ENCODE measurements at places on chromosomes 12 and 14. TPM values are rescaled to one million over a fixed set of nuclear protein-coding genes. Genes with fewer than 3 reads are reported as not detected.

DNA sequence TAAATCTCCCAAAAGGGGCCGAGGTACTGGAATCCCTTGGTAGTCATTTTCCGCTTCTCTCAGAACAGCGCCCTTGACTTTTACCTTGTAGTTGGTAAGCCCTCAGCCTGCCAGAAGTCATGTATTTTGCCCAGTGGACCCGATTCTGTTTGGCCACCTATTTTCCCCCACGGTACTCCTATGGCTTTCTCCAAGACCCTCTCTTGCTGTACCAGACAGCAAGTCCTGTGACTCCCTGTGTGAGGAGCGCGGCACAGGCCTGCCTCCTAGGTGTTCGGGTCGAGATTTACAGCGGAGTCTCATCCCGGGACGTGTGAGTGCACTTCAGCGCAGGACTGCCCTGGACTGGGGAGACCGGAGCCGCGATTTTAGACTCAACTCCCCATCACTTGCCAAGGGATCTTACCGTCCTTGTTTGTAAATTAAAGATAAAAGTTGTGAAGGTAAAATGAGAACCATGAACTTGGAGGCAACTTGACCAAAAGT lies 1.1 kb upstream of the MBD6 start:
- peak; percentile 88 for DNase-seq

DNA sequence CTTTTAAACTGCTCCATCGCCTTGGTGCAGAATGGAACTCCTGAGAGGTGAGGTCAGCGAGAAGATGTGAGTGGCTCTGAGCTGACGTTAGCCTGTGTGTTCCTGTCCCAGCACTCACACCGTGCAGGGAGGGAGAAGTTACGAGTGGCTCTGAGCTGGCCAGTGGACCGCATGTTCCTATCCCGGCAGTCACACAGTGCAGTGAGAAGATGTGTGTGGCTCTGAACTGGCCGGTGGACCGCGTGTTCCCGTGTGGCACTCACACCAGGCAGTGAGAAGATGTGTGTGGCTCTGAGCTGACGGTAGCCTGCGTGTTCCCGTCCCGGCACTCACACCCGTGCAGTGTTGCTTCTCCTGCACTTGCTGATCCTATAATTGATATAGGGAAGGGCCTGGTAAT lies 59.9 kb downstream of the VCPKMT start:
- no peak for DNase-seq

GRCh38 chr12:63056649-63057048 lies 94.4 kb downstream of the AVPR1A start:
- no peak for DNase-seq

GRCh38 chr12:13670285-13670866 lies 311.0 kb downstream of the GRIN2B start:
- DNase-seq: no peak

DNA sequence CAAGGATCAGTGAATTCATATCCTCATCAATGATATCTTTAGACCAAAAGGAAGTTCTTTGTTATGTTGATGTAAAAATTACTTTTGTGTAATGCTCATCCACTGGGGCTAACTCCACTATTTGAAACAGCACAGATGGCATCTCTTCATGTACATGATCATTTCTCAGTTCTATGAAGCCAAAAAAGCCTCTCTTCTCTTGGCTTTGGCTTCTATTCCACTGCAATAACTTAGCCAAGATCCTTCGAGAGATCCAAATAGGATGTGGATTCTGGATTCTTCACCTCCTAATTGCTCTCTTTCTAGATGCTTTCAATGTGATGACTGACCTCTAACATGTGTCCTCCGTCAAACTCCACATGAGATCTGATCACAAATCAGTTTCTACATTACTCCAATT lies 851.2 kb downstream of the GALC start:
- DNase-seq: no peak

DNA sequence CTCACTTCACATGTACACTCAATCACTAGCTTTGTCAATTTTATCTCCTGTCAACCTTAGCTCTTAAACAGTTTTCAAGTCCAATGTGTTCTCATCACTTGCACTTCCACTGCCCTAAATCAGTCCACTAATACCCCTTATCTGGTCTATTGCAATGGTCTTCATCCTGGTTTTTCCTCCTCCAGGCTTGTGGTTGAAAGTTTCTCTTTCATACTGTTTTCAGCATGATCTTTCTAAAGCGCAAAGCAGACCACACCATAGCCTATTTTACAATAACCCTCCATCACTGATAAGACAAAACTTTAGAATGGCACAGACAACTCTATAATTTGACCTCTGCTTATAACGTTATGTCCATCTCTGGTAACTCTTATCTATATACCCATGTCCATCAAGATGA lies 62.0 kb upstream of the DDHD1 start:
- DNase-seq: no peak

DNA sequence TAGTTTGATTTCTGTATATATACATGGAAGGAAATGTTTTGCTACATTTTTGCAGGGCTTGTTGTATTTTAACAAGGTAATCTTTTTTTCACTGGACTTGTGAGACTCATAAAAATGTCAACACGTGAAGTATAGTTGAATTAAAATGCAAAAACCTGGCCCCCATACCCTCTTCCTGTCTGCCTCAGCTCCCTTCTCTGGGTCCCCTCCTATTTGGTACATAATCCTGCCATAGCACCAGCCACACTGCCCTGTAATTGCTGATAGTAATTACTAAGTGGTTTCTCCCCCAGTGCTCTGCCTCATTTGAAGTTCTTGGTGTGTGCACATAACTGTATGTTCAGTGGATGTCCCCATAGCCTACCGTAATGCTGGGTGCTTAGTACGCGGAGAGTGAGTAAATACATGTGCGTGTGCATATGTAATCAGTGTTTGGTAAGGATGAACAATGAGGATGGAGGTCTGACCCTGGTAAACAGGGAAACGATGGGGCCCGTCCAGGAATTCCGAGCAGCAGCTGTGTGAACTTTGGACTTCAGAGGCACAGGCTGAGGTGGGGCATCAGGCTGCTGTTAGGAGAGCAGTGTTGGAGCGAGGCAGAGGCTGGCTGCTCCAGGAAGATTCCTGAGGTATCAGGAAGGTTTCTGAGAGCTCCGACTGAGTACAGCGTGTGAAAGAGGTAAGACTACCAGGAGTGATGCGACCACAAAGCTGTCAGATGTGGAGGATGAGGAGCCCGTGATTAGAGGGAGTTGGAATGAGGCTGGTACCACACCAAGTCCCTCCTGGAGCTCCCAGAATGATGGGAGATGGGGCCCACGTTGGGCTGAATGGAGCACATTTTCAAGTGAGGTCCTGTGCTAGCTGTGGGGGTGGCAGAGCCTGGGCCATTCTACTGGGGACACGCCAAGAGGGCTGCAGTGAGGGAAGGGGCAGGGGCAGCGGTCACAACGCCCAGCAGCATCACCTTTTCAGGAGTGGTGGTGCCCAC lies 106.8 kb downstream of the PELI2 start:
- no peak for DNase-seq

- no peak for DNase-seq
Measured at GRCh38 chr12:106308121-106308520, 5.6 kb downstream of the TCP11L2 start.

- no peak for DNase-seq
Measured at GRCh38 chr12:51421266-51421884, 3.3 kb upstream of the SLC4A8 start.

DNA sequence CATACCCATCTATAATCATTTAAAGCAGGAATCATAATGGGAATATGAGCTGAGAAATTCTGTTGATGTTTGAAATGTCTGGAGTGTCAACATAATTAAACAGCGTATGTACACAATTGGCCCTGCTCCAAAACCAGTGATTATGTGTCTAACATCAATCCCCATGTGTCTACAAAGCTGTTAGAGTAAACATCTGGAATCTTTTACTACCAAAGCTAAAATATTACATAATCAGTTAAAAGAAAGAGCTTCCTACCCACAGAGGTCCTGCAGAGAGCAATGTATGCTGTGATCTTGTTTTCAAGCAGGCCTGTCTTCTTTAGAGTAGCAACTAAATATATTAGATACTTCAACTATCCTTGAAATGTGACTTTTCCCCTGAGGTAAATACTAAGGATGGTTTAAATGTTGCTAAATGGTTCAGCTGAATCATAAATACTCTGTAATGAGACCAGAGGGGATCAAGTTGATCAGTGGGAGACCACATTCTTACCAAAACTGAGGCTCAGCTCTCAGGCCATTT lies 74.3 kb downstream of the RASSF8 start:
- no peak for DNase-seq

DNA sequence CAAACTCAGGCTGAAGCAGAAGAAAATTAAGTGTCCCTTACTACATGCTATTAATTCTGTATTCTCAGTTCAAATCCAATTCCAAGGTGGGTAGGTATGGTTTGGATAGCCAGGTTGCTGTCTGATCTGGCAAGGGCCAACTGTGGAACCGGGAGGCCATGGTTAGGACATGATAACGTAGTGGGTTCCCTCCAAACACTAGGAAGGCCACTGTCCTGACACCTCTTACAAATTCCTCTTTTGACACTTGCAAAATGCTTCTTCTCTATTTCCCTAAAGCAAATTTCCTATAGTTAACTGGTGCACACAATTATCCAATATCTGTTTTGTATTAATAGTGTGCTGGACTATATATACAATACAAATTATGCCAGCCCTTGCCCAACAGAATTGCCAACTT lies 70.8 kb downstream of the RNF34 start:
- DNase-seq: no peak

Gene DENND5B
- 42.5 TPM for total RNA-seq

Gene C1S
- total RNA-seq: 317 TPM

Gene WNT5B
- 7.2 TPM for total RNA-seq

Gene BIN2
- 92.1 TPM for total RNA-seq
